ENCODE measurements at places on chromosomes 2 and 18.

- DNase-seq = peak; percentile 80
These were observed 176.9 kb upstream of the MC4R start for GRCh38 chr18:60549338-60549960.

DNA sequence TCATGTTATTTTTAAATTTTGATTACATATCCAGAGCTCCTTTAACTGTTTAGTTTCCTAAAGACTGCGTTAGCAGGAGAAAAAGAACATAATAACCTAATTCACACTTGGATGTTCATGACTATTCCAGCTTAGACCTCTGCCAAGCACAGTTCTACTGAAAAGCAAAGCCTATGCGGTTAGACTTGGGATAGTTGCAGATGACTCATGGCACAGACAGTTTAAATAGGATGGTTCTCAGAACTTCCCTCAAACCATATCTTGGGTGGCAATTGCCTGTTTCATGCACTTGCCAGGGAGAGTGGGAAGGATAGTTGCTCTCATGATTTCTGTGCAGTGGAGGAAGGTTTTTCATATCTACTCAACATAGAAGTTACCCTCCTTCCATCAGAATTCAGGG is 149.7 kb upstream of the KLHL29 start:
- no peak for DNase-seq

DNA sequence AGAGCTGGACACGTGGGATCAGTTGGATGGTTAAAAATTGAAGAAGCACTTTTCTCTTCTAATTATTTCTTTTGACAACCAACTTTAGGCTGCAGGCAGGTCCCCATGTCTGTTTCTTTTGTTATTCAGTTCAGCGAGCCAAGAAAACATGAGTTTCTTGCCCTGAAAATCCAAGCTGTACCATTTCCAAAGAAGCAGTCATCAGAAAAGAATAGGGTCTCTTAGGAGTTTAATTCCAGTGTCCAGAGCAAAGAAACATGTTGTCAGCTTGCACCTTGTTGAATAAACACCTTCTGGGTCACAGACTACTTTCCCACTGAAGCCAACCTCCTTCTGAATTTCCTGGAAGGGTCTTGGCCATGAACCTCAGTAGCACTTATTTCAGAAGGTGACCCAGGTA is 170.5 kb upstream of the COPS8 start:
- DNase-seq = no peak

GRCh38 chr18:54948350-54948837 is 10.9 kb downstream of the CCDC68 start:
- DNase-seq = no peak

GRCh38 chr2:228690681-228691080 is 509.2 kb upstream of the SPHKAP start:
- no peak for DNase-seq

DNA sequence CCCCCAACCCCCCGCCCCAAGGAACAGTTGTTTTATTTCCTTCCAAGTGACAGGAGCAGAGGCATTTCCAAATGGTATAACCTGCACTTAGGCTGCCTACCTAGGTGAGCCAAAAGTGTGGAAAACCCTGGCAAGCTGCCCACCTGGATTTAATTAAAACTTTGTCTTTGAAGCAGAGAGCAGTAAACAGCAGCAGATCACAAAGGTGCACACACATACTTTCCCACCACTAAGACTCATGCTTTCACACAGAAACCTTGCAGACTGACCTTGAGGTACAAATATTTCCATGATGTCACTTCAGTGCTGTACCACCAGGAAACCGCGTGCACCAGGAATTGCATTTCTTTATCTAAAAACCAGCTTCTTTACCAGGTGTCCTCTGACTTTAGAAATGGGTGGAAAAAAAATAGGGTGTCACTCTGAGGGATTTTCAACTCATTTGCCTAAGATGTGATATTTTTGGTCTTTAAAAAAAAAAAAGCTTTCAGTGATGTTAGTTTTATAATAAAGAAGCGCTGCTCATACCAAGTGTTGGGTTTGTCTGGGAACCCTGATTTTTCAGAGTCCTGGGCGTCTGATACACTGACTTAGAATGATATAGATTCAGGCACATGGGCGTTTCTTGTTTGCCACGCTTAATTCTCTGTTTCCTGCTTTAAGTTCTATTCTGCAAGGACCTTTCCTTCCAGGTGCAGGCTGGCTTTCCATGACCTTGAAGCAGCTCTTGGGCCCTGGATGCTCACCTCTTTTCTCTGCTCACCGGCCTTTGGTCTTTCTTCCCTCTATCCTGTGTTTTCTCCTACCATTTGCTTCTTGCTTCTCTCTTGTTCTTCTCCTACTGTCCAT is 70.7 kb upstream of the BCL2L11 start:
- no peak for DNase-seq

DNA sequence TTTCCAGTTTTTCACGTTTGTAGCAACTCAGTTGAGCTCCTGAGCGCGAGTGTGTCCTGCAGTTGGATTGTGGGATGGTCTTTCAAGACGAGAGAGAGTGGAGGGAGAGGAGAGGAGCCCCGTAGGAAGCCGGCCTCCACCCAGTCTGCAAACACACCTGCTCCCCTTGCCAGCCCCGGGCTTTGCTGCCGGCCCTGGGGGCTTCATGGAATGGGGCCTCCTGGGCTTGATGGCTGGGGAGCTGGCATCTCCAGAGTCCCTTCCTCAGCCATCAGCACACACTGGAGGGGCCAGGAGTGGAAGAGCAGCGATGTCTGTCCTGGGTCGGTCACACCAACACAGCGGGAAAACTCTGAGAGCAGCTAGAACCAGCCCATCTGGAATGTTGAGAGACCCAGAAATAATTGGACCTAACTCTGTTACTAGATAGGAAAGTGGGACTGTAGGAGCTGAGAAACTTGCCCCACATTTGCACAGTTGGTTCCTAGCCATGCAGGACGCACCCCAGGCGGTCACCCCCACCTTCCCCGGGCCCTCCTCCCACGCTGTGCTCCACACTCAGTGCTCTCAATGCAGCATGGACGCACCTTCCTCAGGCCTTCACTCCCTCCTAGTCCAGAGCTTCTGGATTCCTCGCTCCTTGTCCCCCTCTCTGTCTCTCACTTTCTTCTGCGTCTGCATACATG is 69.6 kb downstream of the PTGR3 start:
- no peak for DNase-seq

DNA sequence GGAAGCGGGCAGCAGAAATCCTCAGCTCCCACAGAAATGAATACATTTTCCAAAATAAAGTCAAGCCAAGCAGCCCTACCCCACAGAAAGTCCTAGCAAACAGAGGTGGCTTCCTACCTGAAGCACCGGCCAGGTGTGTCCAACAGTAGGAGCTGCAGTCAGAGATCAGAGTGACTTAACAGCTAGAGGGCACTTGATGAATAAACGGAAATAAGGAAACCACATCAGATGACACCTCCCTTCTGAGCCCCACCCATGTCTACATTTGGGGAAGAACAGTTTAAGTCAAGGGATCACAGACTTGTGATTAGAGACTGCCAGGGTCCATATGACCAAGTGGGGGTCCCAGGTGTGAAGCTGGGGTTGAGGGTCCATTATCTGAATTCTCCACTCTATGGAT is at the start of gene CXCR1:
Gene CXCR1, minus strand, starts transcription at position 172 of the 400 bp plus-strand sequence. CDS start 1,751 bp downstream, outside the sequence.
- no peak for DNase-seq

DNA sequence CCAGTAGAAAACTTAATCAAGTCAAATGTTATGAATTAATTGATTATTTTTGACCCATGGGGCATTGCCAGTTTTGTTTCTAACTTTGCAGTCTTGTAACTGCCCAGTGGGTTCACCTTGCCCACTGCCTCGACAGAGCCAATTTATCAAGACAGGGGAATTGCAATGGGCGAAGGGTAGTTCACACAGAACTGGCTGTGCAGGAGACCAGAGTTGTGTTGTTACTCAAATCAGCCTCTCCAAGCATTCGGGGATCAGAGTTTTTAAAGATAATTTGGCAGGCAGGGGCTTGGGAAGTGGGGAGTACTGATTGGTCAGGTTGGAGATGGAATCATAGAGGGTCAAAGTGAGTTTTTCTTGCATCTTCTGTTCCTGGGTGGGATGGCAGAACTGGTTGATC is 168.5 kb upstream of the COPS8 start:
- DNase-seq = no peak

DNA sequence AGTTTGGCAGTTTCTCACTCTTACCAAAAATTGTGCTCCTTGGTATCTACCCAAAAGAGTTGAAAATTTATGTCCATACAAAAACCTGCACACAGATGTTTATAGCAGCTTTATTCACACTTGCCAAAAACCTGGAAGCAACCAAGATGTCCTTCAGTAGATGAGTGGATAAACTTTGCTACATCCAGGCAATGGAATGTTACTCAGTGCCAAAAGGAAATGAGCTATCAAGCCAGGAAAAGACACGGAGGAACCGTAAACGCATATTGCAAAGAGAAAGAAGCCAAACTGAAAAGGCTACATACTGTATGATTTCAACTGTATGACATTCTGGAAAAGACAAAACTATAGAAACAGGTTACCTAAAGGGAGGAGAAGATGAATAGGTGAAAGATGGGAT is 36.1 kb downstream of the TMEM163 start:
- no peak for DNase-seq

- DNase-seq = peak; percentile 100
These were observed at the start of gene SF3B6 for GRCh38 chr2:24075915-24076848. TSS of gene SF3B6 (minus strand) at chr2:24076326. CDS start at chr2:24076229, 97 bp downstream.

DNA sequence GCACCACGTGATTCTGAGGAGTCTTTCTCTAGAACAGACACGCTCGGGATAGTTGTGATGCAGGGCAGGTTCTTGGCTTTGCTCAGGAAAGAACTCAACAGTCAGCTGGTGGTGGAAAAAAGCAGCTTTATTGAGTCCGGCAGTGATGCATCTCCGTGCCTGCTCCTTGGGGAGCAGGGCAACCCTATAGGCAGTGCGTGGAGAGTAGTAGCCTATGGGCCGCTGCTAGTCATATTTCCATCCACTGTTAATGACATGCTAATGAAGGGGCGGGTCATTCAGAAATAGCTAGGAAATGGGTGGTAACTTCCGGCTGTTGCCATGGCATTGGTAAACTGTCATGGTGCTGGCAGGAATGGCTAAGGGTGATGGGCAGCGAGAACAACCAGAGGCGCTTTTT is 11.6 kb upstream of the ACKR3 start:
- no peak for DNase-seq

GRCh38 chr18:68854786-68855391 is 57.0 kb downstream of the CCDC102B start:
- no peak for DNase-seq

- DNase-seq = no peak
These were observed 47.2 kb upstream of the REG3G start for GRCh38 chr2:78978340-78978739.

GRCh38 chr18:39647627-39648534 is 2082.3 kb upstream of the CELF4 start:
- peak; percentile 57 for DNase-seq

GRCh38 chr18:7169601-7170000 is 52.0 kb upstream of the LAMA1 start:
- DNase-seq = no peak

- no peak for DNase-seq
These were observed 489.3 kb downstream of the TSN start for GRCh38 chr2:122244598-122245229.

DNA sequence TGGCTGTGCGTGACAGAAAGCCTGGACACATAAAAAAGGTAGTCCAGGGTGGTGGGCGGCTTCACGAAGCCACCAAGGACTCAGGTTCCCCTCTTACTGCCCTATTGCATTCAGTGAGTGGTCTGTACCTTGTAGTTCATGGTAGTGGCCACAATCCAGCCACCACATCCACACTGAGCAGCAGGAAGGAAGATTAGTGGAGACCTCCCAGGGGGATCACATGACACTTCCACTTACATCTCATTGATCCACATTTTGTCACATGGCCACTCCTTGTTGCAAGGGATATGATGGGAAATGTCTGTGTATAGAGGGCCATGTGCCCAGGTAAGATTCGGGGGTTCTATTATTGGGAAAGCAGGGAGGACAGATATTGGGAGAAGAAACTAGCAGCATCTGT is 13.7 kb downstream of the IL1R2 start:
- DNase-seq = no peak

DNA sequence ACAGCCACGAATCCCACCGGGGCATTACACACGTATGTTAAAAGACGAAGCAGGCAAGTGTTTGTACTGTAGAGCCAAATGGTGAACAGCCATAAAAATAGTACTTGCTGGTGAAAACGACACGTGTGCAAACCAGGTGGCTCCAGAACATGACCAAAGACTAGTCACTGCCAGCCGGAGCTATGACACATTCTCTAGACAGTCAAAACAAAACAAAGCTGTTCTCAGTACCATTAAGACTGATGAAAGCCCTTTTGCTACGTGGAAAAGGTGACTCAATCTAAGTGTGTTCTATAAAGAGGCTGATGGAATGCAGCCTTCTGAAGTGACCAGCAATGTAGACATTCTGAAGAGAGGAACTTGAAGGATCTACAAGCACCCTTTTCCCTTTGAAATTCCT is 367.7 kb upstream of the NETO1 start:
- DNase-seq = no peak

- DNase-seq = no peak
These were observed 43.8 kb upstream of the CDH19 start for GRCh38 chr18:66647671-66648070.

DNA sequence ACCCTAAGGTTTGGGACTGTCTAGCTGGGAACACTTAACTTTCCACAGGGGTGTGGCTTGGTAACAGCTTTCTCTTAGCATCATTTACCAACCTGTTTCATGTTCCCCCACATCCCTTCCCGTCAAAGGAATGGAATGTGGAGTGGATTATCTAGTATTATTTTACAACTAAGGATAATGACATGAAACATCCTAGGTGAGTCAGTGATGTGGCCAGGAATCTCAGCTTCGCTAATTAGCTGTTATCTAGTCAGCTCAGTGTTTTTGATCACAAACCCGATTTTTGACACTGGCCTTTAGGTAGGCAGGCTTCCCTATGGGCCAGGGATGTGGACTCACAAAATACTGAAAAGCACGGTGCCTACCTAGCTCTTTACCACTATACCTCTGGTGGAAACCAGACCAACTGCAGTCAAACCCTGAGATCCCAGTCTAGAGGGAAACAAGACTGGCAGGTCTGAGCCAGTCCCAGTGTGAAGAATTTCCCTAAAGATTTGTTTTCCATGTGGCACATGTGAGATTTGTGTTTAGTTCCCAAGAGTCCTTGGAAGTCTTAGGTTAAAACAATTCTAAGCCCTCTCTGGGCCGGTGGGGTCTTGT is 2.8 kb upstream of the NRP2 start:
- DNase-seq = no peak

DNA sequence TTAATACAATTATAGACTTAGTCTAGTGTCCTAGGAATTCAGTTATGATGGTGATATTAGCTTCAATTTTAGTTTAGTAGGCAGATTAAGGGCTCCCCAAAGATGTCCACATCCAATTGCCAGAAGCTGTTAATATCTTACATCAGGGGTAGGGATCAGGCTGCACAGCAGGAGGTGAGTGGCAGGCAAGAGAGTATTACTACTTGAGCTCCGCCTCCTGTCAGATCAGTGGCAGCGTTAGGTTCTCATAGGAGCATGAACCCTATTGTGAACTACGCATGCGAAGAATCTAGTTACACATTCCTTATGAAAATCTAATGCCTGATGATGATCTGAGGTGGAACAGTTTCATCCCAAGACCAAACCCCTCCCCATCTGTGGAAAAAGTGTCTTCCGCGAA is 54.9 kb downstream of the NYAP2 start:
- no peak for DNase-seq

- DNase-seq = no peak
These were observed 16.2 kb upstream of the TEX44 start for GRCh38 chr2:231576465-231576864.

GRCh38 chr18:73594749-73595148 is 552.9 kb downstream of the FBXO15 start:
- DNase-seq = no peak
